ENCODE measurements at places on chromosomes 6 and 20. TPM values are rescaled to one million over a fixed set of nuclear protein-coding genes. Genes with fewer than 3 reads are reported as not detected.
A peak's percentile ranks its signal among the peaks of the same experiment; 100 is the strongest.

DNA sequence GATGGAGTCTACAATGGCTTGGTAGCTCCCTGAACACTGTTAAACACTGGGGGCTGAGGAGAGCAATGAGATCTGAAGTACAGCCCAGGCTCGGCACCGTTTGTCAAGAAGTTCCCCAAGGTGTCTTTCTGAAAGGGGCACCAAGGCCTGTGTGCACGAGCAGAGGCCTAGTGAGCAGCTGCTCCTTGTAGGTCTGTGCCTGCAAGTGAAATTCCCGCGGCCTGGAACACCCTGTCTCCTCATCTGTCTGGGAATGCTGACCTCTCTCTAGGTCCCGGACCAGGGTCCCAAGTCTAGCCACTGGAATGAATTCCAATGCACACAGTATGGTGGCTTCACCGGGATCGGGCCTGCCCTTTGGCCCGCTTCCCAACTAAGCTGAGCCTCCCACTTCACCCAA is 134.8 kb downstream of the FOXC1 start:
- no peak for DNase-seq

DNA sequence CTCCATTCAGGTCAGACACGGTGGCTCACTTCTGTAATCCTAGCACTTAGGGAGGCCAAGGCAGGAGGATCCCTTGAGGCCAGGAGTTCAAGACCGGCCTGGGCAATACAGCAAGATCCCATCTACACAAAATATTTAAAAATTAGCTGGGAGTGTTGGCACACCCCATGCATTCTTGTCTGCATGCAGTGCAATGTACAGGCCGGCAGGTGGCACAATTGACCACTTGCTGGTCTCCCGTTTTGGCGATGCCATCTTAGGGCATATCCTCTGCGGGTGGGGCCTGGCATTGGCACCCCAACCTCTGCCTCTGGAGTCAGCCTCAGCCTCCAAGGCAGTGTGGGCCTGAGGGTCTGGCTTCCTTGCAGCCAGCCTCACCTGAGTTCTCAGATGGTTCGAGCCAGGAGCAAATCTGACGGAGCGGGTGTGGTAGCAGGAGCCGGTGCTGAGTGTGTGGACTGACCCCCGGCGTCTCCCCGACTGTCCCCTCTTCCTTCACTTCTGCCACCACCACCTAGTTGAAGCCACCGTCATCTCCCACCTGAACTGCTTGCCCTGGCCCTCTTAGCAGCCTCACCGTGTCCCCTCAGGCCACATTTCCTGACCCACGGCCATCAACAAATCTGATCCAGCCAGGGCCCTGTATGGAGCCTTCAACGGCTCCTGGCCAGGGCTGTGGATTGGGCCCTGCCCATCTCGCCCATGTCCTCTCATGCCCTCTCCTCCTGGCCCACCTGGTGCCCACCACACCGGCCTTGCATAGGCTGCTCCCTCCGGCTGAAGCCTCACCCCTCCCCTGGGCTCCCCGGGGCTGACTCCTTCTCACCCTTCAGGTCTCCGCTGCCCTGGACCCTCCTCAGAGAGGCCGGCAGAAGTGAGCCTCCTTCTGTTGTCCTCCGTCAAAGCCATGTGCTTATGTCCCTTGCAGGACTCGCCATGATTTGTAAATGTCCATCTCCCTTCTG is 44.0 kb downstream of the EFCAB8 start:
- no peak for DNase-seq

- no peak for DNase-seq
These were observed 38.9 kb downstream of the DLL1 start for GRCh38 chr6:170251776-170252571.

The RIOK1 gene
- total RNA-seq: 23.5 TPM

- no peak for DNase-seq
These were observed 150.3 kb downstream of the PTPRK start for GRCh38 chr6:128370072-128370471.

GRCh38 chr6:318243-318890 is 26.1 kb downstream of the DUSP22 start:
- DNase-seq: no peak

- no peak for DNase-seq
These were observed 108.4 kb downstream of the SCML4 start for GRCh38 chr6:107715550-107716321.

DNA sequence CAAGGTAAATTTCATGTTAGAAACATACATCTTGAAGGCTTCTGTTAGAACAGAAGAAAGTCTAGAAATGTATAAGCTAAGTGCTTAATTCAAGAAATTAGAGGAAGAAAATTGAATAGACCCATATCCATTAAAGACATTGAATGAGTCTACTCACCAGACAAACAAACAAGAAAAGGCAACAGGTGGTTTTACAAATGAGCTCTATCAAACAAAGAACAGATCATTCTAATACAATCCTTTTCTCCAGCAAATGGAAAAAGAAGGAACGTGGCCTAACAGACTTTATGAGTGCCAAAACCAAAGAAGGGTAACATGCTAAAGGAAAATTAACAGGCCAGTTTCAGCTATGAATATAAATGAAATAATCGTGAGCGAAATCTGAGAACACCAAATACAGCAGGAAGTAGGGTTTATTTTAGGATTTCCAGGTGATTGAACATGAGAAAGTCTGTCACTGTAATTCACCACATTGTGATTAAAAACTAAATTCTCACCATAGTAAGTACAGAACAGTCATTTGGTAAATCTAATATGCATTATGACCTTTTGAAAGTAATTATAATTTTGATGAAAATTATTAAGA is 22.6 kb downstream of the MTHFD1L start:
- DNase-seq: no peak

- peak; percentile 95 for DNase-seq
These were observed 26.8 kb downstream of the C6orf89 start for GRCh38 chr6:36912586-36912985.

- DNase-seq: no peak
These were observed 326.4 kb upstream of the KHDRBS2 start for GRCh38 chr6:62612471-62612870.

The RAET1L gene
- total RNA-seq: 1.1 TPM

The SLC26A8 gene
- total RNA-seq: not detected

- no peak for DNase-seq
These were observed 54.0 kb downstream of the TRAF3IP2 start for GRCh38 chr6:111551521-111552231.

GRCh38 chr20:25081730-25082497 is at the start of gene VSX1:
Gene VSX1 (minus strand): TSS chr20:25082141. CDS start chr20:25082096, 45 bp downstream.
- DNase-seq: no peak

DNA sequence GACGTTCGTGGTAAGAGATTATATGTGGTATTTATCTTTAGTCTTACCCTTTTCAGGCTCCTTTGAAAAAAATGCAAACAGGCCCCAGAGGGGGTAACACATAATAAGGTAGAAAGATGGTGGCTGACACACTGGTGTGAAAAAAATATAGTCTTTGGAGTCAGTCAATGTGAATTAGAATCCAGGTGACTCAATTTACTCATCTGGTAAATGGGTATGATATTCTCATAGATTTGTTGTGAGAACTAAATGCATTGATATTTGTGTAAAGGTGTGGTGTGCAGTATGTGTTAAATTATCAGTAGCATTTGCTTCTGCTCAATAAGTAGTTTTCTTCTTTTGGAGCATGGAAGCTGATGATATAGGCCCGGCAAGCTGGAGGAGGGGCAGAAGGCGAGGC is 25.7 kb downstream of the CD83 start:
- DNase-seq: no peak

DNA sequence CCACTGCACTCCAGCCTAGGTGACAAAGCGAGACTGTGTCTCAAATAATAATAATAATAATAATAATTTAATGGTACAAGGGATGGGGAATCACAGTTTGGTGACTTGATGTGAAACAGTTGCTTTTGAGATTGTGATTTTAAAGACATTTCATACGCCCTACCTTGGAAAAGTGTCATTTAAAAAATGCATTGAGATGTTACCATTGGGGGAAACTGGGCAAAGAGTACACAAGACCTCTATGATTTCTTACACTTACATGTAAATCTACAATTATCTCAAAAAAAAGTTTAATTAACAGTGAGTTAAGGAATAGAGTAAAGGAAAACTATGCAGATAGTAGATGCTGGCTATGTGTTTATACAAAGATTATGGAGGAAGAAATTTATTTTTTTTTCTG is 22.3 kb downstream of the ADTRP start:
- DNase-seq: no peak

- DNase-seq: peak; percentile 47
These were observed 3.3 kb downstream of the VEGFA start for GRCh38 chr6:43773050-43773979.

- DNase-seq: no peak
These were observed 18.1 kb downstream of the STXBP5 start for GRCh38 chr6:147222160-147222838.
